ENCODE measurements at places on chromosomes 12 and 14.

GRCh38 chr14:52951681-52952554 is 1.1 kb upstream of the FERMT2 start:
- DNase-seq: no peak

GRCh38 chr14:66072190-66073084 is 413.7 kb upstream of the CCDC196 start:
- DNase-seq: no peak

- no peak for DNase-seq
Measured at GRCh38 chr12:114269153-114269552, 136.8 kb downstream of the TBX5 start.

DNA sequence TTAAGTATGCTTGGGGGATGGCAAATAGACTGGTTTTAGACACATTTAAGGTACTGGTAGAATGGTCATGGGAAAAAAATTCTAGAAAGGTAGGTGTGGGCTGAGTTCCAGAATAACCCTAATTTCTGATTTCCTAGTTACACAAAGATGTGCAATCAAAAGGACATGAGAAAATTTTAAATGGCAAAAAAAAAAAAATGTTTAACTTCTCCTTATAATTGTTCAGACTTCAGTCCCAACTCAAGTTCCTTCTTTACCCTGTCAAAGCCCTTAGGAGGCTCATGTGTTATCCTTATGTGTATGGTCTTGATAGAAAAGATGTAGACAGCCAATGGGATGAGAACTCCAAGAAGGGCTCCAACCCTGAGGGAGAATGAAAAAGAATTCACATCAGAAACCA is 153.3 kb upstream of the PLEKHG7 start:
- DNase-seq: no peak

DNA sequence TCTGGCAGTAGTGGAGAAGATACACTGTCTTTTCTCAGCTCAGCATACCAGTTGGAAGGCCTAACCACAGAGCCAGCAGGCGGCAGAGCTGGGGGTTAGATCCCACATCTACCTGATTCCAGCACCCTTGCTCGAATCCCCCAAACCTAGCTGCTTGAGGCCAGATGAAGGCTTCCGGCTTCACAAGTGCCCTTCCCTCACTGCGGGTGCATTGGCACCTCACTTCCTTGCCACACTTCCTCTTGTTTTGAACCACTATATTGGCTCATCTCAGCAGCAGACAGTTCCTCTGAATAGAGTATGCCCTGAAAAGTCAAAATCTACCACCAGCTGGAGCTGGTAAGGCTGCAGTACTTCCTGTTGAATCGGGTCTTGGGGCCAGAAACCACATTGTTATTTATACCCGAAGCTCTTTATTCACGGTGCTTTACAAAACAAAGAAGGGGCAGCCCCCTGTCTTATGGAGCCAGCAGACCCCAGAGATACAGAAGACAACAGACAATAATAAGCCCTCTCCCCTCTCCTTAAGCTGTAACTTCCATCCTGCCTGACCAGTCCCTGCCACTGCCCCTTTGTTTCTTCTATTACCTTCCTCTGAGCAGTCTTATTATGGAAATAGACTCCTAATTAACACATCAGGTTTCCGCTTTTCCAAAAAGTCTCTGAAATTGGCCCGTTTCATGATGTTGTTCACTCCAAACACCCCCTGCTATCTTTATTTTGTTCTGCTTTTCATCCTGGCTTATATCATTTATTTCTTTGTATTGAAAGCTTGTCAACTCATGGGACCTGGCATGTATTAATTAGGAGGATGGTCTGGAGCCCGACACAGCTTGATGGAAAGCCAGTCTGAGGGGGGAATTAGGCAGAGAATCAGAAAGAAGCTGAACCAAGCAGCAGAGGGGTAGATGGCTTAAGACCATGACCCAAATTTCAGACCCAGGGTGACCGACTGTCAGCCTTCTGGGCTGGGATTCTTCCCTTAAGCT is 233.5 kb downstream of the EFCAB11 start:
- no peak for DNase-seq

Measured in activated gamma-delta T cell (primary cell).